ENCODE measurements at places on chromosomes 16 and 17. TPM values are rescaled to one million over a fixed set of nuclear protein-coding genes. Genes with fewer than 3 reads are reported as not detected.

DNA sequence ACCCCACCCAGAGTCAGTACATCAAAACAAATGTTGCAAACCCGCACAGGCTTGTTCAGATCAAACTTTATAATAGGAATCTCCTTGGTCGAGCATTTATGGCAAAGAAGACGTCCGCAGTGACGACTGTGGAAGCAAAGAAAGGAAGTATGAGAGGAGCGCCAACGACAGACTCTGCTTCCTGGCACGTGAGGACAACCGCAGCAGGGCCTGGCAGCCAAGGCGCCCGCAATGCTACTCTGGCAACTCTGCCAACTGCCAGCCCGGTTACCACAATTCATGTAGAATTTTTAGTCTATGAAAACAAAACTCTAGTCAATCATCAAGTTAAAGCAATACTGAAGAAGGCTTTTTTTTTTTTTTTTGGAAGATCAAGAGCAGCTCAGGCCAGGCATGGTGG, 24.8 kb downstream of the CYB5D2 start:
- DNase-seq = no peak

DNA sequence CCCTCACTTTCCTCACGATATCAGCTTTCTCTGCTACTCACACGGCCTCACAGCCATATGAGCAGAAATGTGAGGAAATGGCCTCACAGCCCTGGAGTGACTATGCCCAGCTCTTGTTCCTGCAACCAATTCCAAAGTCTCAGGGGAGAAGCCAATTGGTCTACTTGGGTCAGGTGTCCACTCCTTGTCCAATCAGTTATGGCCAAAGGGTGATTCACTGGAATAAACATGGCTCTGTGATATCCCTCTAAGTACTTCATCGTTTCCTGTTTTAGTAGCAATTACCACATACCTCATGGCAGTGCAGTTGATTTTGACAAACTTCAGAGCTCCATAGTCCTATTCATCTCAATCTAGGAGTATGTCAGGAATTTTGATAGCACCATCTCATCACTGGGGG, 195.4 kb downstream of the KATNIP start:
- no peak for DNase-seq

- DNase-seq = no peak
These were observed 197.5 kb downstream of the CYLD start for GRCh38 chr16:50939356-50939755.

DNA sequence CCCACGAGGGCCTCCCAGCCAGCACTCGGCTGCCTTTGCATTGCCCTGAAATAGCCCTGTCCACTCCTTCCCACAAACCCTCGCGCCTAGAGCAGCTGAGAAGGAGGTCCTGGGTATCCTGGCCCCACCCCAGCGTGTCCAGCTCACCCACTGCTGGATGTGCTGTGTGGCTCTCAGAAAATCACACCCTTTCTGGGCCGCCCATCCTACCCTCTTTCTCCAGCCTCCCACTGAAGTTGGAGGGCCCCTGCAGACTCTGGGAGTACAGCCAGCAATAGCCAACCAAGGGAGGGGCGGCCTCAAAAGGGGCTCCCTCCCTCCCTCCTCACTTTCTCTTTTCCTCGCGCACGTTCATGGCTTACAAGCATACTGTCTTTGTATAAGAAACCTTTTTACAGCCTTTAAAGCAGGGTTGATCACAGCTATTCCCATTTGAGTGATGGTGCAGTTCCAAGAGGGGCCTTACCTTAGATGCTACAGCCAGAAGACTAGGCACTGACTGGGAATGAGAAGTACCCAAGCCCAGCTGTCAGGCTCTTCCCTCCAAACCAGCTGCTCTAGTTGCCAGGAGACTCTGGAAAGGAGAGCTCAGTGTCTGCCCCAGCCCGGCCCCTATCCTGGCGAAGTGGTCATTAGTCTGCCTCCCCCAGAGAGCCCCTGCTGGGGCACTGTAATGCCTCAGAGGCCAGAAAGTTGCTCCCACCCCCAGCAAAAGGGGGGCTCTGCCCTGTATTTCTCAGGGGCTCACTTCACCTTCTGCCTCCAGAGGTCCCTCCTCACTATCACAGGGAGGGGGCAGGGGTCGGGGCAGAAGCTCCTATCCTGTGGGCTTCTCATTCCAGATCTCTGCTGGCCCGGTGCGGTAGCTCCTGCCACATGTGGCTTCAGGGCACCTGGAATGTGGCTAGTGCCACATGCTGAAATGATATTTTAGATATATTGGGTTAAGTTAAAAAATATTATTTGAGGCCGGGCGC, 38.1 kb downstream of the DCAKD start:
- DNase-seq = no peak

DNA sequence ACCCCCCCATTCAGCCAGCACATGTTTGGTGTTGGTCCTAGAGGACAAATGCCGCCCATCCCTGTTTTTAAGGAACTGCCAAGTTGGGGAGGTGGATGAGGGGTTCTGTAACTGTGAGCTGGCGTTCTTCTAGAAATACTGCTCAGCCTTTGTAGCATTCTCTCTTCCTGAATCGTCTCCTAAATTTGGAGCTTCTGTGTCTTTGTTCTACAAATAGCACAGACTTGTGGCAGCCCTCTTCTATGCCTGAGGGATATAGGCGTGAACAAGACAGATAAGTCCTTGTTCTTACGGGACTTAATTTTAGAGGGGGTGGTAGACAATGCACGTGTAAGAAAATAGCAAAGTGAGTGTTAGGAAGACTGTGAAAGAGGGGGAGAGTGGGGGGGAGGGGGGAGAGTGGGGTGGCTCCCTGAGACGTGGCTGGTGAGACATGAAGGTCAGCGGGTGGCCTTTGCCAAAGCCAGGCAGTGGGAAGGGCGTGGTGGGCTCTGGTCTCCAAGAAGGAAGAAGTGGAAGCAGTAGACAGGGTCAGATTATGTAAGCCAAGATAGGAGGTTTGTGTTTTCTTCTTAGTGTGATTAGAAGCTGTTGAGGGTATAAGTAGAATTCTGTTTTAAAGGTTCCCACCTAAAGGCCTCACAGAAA, 9.9 kb downstream of the MFSD11 start:
- no peak for DNase-seq

GRCh38 chr17:76796081-76796480, 58.2 kb downstream of the MFSD11 start:
- DNase-seq = peak; percentile 29

DNA sequence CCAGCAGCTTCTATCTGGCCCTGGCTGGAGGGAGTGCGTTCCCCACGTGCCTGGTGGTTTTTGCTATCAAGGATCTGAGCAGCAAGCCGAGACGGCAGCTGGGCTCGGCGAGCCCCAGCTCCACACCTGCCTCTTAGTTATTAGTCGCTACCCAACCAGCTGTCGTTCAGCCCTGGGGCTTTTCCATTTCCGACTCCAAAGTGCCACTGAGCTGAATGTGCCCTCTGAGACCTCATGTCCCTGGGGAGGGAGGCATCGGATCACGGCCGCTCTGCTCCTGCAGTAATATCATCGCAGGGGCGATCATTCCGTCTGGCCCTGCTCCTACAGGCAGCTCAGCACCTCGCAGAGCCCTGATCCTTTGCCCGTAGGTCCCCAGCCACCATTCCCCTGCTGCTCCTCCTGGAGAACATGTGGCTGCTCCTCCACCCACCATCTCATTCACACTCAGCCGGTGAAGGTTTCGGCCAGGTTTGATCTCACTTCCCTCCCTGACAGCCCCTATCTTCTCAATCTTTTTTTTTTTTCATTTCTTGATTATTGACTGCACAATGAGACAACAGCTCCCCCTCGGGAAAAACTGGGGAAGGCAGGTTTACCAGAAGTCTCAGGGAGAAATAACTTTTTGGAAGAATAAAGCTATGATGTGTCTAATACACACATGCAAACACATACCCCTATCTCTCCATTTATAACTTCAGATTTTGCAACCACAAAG, 86.7 kb downstream of the ZFHX3 start:
- DNase-seq = no peak

DNA sequence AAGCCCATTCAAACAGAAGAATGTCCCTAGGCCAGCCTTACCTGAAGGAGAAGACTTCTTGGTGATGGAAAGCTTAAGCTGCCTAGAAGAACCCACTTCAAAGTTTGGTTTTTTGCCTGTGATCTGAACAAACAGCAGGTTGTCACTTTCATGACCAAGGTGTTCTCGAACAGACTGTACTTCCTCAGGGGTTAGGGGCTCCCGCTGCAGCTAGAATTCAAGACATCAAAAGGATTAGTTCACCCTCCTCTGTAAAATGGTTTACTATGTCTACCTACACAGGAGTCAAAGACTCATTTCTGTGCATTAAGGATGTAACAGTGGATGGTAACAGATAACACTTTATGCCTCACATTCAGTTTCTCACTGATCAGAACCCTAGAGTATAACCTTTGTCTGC, 13.2 kb downstream of the CIAPIN1 start:
- no peak for DNase-seq

DNA sequence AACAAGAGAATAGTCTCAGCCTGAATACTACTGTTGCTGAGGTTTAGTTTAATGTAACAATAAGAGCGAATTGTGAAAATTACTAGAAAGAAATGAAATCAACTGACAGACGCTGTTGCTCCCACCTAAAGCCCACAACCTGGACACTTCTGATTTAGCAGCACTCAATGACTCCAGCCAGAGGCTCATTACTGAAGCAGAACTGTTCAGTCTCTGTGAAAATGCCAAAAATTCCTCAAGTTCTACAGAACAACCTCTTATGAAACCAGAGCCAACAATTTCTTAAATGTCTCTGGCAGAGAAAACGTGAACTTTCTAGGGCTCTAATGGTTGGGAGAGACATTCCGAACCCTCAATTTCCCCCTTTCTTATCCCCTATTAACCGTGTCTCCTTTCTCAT, 9.9 kb downstream of the PSME3IP1 start:
- DNase-seq = no peak

DNA sequence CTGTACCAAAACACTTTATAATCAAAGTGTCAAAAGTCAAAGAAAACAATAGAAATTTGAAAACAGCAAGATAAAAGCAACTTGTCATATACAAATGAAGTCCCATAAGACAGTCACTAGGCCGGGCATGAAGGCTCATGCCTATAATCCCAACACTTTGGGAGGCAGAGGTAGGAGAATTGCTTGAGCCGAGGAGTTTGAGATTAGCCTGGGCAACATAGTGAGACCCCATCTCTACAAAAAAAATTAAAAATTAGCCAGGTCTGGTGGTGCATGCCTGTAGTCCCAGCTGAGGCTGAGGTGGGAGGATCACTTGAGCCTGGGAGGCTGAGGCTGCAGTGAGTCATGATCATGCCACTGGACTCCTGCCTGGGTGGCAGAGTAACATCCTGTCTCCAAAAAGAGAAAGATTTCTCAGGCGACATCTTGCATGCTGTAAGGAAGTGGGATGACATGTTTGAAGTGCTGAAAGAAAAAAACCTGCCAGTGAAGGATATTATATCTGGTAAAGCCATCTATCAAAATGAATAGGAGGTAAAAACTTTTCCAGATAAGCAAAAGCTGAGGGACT, 98.7 kb upstream of the NACA2 start:
- DNase-seq = no peak

DNA sequence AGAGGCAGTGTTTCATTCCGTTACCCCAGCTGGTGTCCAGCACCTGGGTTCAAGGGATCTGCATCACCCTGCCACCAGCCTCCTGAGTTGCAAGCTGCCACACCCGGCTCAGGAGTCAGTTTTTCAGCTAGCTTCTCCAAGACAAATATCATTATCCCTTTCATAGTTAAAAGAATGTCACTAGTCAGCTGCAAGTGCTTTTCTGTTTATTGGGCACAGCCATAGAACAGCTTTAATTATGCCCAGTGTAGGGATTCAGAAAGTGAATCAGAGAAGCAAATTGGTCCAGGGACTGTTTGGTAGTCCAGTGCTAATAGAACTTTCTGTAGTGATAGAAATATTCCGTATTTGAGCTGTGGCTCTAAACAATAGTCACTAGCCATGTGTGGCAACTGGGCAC, 2.9 kb upstream of the AOC3 start:
- DNase-seq = no peak

GRCh38 chr16:73713251-73713650, 583.4 kb upstream of the PSMD7 start:
- DNase-seq = no peak

DNA sequence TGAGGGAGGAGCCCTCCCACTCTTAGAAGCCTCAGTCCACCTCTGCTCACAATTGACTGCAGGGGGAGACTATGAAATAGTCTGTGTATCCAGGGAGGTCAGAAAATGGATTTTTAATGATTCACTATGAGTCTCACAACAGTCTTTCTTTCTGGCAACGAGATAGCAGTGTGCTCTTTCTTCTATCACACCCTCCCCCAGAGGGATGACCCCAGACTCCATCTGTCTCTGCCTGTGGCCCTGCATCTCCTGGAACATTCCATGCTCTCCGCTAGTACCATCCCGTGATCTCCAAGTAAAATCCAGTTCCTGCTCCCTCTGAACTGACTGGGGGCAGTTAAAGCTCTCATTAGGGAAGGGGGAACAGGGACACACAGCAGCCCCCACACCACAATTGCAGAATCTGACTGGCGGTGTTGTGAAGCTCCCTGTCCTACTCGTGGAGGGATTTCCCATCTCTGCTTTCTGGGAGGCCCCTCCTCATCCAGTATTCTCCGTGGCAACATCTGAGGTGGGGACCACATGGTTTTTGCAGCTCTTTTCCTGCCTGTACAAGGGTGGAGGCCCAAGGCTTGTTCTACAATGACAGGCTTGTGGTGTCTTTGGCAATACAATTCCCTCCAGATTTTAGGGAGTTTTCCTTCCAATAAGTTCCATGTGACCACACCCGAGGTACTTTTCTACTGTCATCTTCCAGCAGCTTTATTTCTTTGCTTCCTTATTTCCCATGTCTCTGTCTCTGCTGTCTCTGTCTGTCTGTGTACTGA, 19.4 kb downstream of the NATD1 start:
- no peak for DNase-seq

DNA sequence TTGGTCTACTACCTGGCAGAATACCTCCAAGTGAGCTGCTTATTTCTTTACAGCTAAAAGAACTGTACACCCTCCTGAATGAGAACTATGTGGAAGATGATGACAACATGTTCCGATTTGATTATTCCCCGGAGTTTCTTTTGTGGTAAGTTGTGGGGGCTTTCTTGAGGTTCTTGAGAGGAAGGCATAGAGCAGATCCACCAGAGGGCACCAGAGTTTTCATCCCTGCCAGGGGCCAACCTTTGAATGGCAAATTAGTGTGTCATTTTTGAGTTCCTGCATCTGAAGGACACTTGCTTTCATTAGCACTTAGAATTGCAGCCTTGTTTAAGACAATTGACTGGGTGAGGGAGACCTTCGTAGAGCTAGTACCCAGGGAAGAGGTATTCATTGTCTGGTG, 35.0 kb downstream of the NMT1 start:
- peak; percentile 50 for DNase-seq

GRCh38 chr17:58336456-58337209, 8.0 kb upstream of the TSPOAP1 start:
- no peak for DNase-seq

The NGFR gene
- under 0.01 TPM for total RNA-seq
